ENCODE measurements at places on chromosomes 12 and 14. TPM values are rescaled to one million over a fixed set of nuclear protein-coding genes. Genes with fewer than 3 reads are reported as not detected.

Gene GZMH
- not detected for total RNA-seq

Gene TAS2R30
- 4.9 TPM for total RNA-seq

GRCh38 chr14:65772921-65773574 lies 360.5 kb downstream of the FUT8 start:
- no peak overlapping the region for H3K4me3 ChIP-seq
- no peak overlapping the region for H3K27ac ChIP-seq
- DNase-seq: no peak
- no peaks in the 10 kb centered on the region for H3K4me1 ChIP-seq

DNA sequence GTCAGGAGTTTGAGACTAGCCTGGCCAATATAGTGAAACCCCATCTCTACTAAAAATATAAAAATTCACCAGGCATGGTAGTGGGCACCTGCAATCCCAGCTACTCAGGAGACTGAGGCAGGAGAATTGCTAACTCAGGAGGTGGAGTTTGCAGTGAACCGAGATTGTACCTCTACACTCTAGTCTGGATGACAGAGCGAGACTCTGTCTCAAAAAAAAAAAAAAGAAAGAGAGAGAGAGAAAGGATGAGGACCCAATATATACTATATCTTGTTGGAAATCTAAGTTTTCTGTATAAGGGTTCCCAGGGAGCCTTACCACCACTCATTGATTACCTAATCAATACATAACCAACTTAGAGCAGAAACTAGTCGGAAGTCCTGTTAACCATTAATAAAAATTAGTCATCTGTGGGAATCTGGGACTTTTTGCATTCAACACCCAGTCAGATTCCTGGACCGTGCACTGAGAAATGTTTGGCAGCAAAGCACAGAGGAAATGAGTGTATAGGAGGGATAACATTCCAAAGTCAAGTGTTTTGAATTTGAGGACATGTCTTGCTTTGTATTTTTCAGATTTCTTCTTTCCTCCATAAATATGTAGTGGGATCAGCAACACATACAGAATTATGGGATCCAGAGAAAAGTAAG lies 44.8 kb upstream of the NR2C1 start:
- no peaks in the 10 kb centered on the region for H3K36me3 ChIP-seq
- no peak overlapping the region for H3K4me3 ChIP-seq
- peaks cover 21% of the 10 kb centered on the region for H3K4me1 ChIP-seq
- no peak for DNase-seq
- H3K27me3 ChIP-seq: no peaks in the 10 kb centered on the region
- peak overlapping the region; percentile 13 for H3K27ac ChIP-seq

- H3K4me1 ChIP-seq: no peaks in the 10 kb centered on the region
- H3K4me3 ChIP-seq: no peak overlapping the region
- DNase-seq: no peak
- H3K27me3 ChIP-seq: no peaks in the 10 kb centered on the region
- no peak overlapping the region for H3K27ac ChIP-seq
- no peaks in the 10 kb centered on the region for H3K36me3 ChIP-seq
Measured at GRCh38 chr12:13597166-13597565, 384.2 kb downstream of the GRIN2B start.
